BE2C (cell line): ENCODE measurements at places on chromosomes 3 and 15.

DNA sequence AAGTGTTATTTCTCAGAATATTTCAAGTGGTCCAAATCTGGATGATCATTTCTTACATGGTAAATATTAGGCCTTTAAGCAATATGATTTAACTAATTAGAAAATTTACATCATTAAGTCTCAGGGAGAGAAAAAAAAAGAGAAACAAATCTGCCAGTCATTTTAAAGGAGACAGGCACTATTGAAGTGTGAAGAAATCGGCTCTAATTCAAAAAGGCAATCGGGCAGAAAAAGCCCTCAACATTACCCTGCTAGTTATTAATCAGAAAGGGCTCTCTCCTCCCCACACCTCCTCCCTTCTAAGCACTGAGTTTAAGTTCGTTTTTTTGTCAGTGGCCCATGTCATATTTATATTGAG, 215.9 kb downstream of the MEIS2 start:
- no peak for DNase-seq

- DNase-seq, result no peak
These were observed 76.9 kb downstream of the TIMP4 start for GRCh38 chr3:12081826-12082225.

GRCh38 chr3:186825294-186825821, 17.2 kb upstream of the ADIPOQ start:
- DNase-seq, result peak; percentile 27

DNA sequence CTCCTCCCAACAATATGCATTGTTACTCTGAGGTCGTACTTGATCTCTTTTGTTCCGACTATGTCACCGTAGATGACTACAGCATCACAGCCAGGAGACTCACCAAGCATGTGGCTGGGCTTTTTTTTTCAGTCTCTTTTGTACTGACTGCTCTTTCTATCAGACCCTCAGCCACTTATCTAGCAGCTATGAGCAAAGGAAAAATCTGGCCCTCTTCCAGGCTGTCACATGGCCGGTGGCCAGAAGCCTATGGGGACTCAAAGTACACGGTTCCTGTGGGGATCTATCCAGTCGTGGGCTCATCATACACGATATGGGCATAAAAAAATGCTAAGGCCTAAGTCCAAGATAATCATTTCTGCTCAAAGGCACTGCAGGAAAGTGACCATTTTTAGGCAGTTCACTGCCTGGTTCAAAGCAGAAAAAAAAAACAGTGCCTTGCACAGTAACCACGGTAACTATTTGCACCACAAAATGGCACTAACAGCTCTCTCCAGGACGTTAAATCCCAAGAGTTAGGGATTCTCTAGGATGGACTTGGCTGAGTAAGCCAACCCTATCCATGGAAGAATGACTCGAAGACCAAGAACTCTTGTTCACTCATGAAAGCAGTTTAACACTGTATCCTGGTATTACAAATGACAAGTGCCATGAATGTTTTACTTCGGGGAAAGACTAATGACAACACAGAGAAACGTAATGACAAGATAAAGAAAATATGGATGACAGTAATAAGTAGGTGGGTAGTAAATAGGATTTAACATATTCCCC, 50.3 kb downstream of the SHQ1 start:
- DNase-seq, result peak; percentile 88

GRCh38 chr15:66946578-66947164, 118.7 kb upstream of the SMAD3 start:
- peak; percentile 55 for DNase-seq

DNA sequence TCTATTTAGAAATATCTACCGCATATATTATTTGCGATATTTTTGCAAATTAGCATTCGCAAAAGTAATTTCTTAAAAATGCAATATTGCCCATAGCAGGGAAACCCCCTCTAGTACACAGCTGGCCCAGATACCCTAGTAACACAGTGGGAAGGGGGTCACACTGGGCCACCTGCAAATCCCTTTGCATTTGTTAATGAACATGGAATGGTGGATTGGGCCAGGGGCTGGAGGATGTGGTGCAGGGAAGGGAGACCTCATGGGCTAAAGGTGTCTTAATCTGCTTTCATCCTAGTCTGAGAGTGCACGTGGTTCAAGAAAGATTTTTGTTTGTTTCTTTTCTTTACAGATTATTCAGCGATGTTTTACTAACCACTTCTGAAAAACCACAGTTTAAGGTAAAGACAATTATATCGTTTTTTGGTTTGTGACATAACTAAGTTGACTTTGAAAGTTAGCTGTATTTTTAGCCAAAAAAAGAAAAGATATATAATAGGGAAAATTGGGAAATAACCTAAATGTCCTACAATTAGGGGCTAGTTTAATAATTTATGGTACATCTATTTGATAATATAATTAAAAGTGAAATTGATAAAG, 30.0 kb downstream of the PDHB start:
- no peak for DNase-seq

DNA sequence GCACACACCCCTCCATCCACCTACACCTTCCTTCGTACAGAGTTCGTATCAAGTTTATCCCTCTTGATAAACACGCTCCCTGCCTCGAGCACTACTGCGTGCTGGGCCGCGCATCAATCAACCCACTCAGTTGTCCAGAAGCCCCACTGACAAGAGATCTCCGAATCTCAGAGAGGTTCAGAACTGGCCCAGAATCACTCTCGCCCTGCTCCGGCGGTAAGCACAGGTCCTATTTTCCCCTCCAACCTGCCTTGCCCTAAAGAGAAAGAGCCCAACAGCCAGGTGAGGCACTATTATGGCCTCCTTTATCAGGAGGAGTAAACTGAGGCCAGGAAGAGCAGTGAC, 494 bp upstream of the NISCH start:
- no peak for DNase-seq

DNA sequence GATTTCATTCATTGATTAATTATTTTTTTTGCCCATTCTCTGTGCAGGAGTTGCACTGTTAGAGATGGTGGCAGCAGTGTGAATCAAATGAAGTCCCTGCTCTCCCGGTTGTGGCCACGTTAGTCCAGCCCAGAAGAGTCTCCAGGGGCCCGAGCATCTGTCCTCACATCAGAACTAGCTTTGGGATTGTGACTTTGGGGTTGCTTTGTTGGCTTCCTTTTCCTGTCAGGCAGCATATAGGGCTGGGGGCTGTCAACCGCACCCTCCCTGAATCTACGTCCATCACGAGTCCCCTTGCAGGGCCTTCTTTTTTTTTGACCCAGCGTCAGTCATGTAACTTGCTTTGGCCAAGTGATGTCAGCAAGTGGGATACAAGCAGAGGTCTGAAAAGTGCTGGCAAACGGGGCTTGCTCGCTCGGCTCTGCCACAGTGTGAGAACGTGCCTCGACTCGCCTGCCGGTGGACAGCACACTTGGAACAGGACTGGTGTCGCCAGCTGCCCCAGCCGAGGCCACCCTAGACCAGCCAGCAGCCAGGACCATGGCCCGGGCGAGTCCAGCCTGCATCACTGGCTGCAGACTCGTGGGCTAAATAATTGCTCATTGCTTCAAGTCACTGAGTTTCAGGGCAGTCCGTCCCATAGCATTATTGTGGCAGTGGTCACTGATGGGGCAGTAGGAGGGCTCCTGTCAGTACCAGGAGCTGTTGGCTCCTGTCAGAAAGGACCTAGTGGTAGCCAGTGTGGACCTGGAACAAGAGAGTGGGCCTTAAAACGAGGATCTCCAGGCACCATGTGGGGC, 151.6 kb upstream of the MEF2A start:
- no peak for DNase-seq

DNA sequence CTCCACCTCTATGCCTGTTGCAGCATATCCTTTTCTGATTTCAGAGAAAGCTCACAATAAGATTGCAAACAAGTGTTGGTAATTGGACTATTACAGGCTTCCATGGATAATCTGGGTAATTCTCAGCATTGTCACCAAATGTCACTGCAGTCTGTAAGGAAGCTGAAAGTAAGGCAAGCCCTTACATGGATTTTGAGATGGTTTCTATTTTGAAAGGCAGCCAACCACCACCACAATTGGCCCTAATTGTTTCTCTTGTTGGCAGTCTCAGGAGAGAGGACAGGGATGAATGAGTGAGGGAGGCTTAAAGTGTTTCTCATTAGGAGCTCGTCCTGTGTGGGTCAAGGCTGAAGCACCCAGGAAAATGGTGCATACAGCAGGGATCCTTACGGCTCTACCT, 879.9 kb downstream of the TUSC7 start:
- no peak for DNase-seq

GRCh38 chr15:51183076-51183475, 88.4 kb upstream of the TNFAIP8L3 start:
- DNase-seq, result no peak

GRCh38 chr3:50111757-50112156, 23.0 kb downstream of the RBM5 start:
- no peak for DNase-seq

- DNase-seq, result peak; percentile 74
These were observed 25.8 kb downstream of the CHRM5 start for GRCh38 chr15:33994005-33994615.

DNA sequence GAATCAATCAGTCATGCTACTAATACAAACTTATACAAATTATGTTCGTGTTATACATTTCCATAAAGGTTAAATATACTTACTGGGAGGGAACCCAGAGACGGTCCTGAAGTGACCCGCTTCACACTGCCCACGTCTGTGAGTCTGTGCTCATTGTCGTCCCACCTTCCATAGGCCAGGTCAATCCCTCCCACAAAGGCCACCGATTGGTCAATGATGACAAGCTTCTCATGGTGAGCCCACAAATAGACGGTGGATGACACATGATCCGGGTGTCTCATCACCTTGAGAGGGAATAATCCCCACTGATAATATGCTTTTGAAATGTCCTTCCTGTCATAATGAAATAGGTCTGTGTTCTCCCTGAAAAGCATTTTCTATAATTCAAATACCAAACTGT, 121.7 kb downstream of the PLD1 start:
- DNase-seq, result no peak
